Activated T-helper 1 cell treated with anti-CD3 and anti-CD28 coated beads, Interleukin-2, amount 50 U/mL, for 16 hours (primary cell): ENCODE measurements at places on chromosomes 2 and 18.

- DNase-seq = no peak
Observed at GRCh38 chr2:112916625-112917247, 5.8 kb downstream of the IL37 start.

- DNase-seq = no peak
Observed at GRCh38 chr2:134357814-134358213, 103.9 kb downstream of the MGAT5 start.

- DNase-seq = no peak
Observed at GRCh38 chr2:10264506-10265328, 38.0 kb upstream of the HPCAL1 start.

- DNase-seq = no peak
Observed at GRCh38 chr2:65762068-65762467, 329.7 kb upstream of the SPRED2 start.

DNA sequence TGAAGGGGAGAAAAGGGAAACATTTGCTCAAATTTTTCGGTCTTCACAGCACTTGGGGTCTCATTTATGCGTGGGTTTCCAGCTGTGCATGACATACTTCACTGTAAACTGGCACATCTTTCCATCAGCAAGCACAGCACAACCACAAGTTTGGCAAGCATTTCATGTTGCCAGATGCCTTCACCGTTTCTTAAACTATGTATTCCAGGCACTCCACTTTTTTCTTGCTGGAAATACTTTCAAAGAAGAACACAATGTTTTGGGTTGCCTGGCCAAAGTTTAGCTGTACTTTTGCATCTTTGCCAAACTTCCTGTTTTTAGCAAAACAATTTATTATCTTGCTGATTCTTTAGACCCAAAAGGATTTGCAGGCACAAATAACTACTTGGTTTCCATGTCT lies 194.6 kb upstream of the MEIS1 start:
- DNase-seq = no peak

- no peak for DNase-seq
Observed at GRCh38 chr2:54770676-54771075, 47.2 kb downstream of the EML6 start.

DNA sequence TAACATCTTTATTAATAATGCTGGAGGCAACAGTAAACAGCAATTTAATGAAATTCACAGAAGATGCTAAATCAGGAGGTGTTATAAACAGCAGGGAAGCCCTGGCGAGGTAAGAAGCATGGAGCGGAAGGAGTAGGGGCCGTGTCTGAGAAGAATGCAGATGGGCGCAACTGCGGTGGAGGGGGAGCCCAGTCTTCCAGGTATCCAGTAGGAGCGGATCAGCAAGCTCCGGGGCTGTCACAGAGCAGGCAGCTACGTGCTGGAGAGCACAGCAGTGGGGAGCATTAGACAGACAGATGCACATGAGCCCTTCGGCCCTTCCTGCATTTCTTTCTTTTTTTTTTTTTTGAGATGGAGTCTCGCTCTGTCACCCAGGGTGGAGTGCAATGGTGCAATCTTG lies 82.3 kb downstream of the SH3RF3 start:
- DNase-seq = no peak

GRCh38 chr18:10519999-10520935 lies 5.6 kb upstream of the NAPG start:
- no peak for DNase-seq

DNA sequence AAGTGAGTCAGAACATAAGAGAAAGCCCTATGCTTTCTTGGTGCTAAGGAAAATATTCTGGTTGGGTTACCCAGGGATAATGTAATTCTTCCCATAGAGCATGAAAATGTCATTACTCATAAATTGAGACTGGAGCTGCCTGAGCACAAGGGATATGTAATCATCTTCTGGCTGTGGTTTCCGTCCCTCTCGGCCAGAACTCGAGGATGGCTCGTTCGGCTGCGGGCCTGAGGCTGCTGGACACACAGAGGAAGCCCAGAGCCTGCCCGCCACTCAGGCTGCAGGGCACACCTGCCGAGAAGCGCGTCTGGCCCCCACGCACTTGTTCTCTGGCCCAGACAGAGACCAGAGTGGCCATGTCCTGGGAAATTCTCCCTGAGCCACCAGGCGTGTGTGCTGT lies 104.9 kb downstream of the ASAP2 start:
- no peak for DNase-seq

DNA sequence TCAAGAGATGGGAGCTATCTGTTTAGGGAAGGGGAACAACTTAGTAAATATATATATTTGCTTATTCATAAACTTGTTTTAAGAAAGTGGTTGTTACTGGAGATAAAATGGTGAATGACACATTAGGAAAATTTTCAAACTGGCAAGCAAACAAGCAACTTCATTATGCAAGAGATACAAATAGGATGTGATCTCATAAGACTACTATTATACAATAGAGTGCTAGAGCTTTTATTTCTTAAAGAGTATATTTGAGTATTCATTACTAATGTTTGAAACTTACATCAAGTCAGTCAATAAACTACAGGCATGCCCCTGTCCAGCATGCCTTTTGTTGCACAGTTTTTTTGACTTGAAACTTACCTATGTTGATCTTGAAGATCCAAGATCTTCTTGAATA lies 355.2 kb upstream of the KCNJ3 start:
- no peak for DNase-seq

GRCh38 chr18:70005580-70005979 lies 57.9 kb upstream of the CD226 start:
- no peak for DNase-seq

DNA sequence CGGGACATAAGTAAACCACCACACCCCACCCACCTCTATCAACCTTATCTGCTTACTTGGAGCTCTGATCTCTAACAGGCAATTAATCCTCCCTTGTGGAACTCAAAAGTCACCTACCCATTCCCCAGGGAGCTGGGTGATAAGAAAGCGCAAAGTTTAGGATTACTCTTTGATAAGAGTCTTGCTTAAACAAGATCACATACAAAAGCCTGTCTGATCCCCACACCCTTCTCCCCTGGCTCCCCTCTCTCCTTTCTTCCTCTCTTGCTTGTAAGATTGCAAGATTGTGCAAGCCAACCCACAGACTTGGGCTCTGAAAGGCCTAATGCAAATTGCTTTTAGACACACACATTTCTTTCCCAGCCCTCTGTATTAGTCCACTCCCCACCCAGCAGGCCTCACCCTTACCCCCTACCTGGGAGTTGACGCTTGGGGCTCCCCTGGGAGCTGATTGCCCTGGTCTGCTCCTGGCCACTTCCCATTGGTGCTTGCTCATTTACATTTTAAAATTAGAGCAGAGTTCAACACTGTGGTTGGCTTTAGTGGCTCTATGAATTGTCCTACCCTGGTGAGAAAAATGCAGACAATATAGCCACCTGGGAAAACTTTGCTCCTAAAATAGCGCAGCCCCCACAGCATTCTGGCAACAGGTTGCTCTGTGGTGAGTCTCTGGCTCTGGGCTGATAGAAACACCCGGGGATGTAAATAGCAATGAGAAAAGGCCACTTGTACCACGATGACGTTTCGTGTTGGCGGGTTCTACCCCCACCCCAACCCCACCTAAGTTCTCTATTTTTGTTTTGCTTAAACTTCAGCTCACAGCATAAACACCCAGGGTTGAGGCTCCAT lies 92.8 kb upstream of the MSH2 start:
- DNase-seq = no peak

DNA sequence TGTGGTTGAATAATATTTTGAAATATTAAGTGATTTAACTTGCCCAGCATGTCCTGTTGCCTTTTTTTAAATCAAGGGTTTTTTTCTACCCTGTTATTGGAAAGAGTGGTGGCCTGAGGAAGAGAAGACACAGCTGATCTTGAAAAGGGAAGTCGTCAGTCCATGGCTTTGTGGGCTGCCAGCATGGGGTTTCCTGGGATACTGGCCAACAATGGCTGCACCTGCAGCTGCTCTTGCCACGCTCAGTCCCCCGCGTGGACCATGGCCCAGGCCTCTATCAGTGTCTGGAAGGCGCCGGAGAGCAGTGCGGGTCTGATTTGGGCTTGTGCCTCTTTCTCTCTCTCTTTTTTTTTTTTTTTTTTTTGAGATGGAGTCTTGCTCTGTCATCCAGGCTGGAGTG lies 99.3 kb downstream of the ASB1 start:
- DNase-seq = no peak

DNA sequence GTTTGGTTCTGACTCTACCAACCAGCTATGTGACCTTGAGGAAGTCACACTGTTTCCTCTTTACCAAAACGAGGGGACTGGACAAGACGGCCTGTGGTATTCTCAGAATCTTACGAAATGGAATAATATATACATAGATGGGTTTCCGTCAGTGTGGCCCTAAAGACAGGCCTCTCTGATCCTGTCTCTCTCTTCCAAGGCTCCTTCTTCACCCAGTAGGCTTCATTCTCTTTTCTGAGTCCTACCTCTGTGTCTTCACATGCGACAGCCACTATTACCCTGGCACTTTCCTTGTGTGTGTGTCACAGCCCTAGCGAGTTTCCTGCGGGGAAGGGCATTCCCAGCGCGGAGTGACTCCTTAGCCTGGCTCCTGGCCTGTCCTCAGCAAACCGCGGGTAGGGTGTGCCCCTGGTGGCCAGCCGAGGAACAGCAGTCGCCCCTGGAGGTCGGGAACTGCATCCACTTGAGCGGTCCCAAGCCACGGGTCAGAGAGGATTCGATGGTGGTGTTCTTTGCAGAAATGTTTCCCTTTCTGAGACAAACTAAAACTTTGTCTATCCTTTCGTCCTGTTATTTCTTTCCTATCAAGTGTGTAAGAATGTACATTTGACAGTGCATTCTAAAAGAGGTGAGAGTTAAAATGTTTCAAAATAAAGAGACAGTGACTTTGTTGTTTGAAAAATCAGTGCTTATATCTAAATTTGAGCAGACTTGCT lies 63.3 kb downstream of the RAB31 start:
- DNase-seq = no peak

DNA sequence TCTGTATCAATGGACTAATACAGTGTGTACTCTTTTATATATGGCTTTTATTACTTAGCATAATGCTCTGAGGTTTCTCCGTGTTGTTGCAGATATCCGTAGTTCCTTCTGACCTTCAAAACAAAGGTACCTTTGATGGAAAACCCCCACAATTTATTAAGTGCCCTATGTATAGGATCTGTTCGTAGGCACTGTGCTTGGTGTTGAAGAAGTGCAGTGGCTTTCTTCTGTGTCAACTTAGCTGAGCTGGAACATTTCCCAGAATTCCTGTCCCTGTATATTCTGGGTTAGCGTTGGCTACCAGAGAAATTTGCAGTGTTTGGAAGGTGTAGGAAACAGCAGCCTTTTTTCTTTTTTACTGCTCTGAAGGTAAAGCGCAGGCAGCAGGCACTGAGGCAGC lies 56.3 kb upstream of the MSH2 start:
- no peak for DNase-seq

DNA sequence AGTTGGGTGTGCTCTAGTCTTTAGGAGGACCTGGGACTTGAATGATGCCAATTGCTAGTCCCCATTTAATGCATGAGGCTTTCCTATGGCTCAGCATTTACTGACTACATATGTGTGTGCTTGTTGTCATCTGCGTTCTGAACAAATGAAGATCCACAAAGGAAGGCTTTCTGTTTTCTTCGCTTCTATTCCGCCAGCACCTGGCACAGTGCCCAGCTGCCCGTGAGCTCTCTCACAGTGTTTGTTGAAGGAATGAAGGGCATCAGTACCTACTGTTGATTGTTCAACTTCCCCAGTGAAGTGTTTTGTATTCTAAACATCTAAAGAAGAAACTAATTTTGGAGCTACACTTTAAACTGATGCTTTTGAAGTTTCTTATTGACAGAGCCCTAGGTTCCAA lies 122.4 kb upstream of the LINC00305 start:
- DNase-seq = no peak

GRCh38 chr18:36851202-36851590 lies 22.3 kb downstream of the KIAA1328 start:
- DNase-seq = no peak
